ENCODE measurements at places on chromosomes 7 and 10.

GRCh38 chr10:48996329-48996728 lies 56.7 kb upstream of the LRRC18 start:
- no peak for DNase-seq

- DNase-seq: no peak
Observed at GRCh38 chr10:123859653-123860050, 32.0 kb downstream of the CPXM2 start.

DNA sequence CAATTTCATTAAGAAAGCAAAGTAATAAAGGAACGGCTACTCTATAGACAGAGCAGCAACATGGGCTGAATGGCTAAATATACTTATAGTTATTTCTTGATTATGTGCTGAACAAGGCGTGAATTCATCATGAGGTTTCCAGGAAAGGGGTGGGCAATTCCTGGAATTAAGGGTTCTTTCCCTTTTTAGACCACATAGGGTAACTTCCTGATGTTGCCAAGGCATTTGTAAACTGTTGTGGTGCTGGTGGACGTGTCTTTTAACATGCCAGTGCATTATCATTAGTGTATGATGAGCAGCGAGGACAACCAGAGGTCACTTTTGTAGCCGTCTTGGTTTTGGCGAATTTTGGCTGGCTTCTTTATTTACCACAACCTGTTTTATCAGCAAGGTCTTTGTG lies 28.5 kb upstream of the ZMYND11 start:
- DNase-seq: no peak

- no peak for DNase-seq
Observed at GRCh38 chr7:84975586-84976185, 211.2 kb downstream of the SEMA3D start.

DNA sequence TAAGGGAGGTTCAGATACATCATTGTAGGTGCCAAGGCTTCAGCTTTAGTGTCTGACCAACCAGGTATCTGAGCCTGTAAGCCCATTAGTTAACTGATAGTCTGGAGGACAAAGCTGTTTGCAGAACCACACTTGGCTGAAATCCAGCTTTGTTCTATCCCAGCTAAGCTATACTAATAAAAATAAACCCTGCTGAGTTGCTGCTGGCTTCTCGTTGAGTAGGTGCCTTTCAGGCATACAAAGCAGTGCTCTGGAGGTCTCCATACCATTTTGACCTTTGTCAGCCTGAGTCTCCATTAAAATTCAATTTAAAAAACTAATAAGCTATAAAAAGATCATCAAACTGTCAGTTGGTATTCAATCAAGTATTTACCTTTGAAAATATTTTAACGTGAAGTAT lies 22.0 kb downstream of the CDCA7L start:
- peak; percentile 41 for DNase-seq

GRCh38 chr10:11908536-11908935 lies 85.4 kb downstream of the PROSER2 start:
- no peak for DNase-seq

- DNase-seq: no peak
Observed at GRCh38 chr7:67821116-67821515, 824.5 kb downstream of the TYW1 start.

- no peak for DNase-seq
Observed at GRCh38 chr10:86104611-86105145, 261.9 kb downstream of the GRID1 start.

- no peak for DNase-seq
Observed at GRCh38 chr7:149604521-149604920, 106.9 kb upstream of the ZNF746 start.

Data from brain microvascular endothelial cell (primary cell).